ENCODE measurements at places on chromosomes 16 and 17.

DNA sequence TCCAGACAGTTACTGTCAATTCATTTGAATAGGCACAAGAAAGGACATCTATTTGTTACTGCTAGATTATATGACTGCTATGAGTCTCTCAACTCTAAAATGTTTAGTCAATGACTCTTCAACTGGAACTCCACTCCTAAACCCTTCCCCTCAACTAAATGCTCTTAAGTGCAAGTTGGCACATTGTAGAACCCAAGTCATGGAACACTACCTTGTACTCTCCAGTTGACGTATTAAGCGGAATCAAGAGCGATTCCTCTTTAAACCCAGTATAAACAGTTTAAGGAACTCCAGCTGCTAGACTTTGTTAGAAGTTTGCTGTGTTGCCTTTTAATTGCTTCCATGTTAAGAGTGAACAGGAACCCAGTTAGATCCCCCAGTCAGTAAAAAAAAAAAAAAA lies 44.6 kb downstream of the STH start:
- DNase-seq = no peak

DNA sequence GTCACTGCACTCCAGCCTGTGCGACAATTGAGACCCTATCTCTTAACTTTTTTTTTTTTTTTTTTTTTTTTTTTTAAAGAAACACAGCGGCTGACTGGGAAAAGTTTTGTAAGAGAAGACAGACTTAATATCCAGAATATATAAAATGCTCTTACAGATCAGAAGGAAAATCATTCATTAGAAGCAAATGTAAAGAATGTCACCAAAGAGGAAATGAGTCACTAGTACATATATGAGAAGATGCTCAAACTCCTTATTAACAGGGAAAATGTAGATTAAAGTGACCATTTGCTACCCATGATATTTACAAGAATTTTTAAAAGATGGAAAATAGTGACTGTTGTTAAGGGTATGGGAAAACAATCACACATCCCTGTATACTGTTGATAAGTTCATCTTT lies 48.9 kb downstream of the RABEP1 start:
- no peak for DNase-seq

GRCh38 chr16:56295739-56296527 lies 104.6 kb downstream of the GNAO1 start:
- DNase-seq = no peak

GRCh38 chr16:79269211-79269863 lies 331.2 kb downstream of the MAF start:
- DNase-seq = no peak

DNA sequence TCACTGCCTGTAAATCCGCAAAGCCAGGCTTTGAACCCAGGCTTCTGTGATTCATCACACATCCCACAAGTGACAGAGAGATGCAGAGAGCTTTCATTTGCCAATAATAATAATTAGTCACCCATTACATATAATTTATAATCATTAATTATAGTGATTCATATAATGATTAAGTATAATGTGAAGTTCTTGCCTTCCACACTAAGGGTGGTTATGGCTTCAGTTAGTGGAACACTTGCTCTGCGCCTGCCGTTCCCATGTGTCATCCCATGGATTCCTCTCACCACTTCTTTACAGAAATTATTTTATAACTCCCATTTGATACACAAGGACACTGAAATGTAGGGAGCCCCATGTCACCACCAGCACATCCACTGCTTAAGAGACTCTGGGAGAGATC lies 39.8 kb upstream of the XYLT1 start:
- DNase-seq = peak; percentile 54

DNA sequence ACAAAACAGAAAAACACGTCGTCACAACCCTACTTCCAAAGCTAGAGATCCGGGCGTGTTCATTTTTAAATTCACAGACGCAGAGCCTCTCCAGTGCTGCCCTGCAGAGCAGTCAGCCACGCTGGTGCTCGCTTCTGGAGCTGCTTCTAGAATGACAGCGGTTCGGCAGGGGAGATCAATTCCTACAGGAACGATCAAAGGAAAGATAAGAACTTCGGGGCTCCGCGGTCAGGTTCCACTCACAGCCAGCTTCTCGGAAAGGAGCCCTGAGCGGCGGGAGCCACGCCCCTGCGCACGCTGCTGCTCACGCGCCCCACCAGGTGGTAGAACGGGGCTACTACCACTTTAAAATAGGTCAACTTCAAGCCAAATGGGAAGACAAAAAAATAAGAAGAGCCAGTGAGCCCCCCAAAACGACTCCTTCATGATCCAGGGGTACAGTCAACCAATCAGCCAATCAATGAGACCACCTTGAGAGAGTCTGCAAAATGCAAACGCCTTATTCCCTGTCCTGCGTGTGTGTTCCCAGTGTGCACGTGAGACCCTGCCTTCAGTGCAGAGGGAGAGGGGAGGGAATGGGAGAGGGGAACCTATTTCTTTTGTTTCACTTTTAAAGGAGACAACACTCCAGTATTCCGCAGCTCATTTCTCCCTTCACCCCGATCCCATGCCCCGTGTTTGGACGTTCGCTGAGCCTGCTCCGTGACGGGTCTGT lies 209.7 kb downstream of the RBFOX3 start:
- DNase-seq = peak; percentile 80

DNA sequence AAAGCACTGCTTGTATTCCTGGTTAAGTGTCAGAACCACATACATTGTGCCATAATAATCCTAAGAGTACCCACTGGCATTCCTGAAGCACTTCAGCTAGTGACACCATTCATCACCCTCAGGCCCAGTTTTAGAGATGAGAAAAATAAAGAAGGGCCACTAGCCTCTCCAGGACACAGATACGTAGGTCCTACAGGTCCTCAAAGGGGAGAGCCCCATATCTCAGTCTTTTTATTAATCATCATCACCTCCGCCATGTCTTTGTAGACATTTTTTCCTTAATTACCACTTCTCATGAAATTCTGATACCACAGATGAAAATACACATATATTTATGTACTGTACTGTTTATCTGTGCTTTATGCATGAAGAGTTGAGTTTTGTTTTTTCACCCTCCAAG lies 43.5 kb downstream of the GRB2 start:
- no peak for DNase-seq

- no peak for DNase-seq
These were observed 4.1 kb downstream of the KRT31 start for GRCh38 chr17:41393294-41393693.

DNA sequence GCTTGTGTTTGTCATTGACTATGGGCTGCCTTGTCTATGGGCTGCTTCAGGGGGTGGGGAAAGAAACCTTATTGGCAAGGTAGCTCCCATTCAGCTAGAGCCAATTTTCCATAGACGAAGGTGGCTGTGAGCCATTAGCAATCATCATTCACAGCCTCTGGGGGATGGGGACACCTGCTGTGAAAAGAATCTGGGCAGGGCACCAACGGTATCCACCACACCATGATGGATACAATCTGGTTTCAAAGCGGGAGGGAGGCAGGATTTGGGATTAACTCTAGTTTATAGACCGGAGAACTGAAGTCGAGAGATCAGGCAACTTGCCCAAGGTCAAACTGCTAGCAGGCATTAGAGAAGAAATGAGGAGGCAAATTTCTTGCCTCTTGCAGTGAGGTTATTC lies 182.3 kb downstream of the SHISA9 start:
- DNase-seq = no peak

DNA sequence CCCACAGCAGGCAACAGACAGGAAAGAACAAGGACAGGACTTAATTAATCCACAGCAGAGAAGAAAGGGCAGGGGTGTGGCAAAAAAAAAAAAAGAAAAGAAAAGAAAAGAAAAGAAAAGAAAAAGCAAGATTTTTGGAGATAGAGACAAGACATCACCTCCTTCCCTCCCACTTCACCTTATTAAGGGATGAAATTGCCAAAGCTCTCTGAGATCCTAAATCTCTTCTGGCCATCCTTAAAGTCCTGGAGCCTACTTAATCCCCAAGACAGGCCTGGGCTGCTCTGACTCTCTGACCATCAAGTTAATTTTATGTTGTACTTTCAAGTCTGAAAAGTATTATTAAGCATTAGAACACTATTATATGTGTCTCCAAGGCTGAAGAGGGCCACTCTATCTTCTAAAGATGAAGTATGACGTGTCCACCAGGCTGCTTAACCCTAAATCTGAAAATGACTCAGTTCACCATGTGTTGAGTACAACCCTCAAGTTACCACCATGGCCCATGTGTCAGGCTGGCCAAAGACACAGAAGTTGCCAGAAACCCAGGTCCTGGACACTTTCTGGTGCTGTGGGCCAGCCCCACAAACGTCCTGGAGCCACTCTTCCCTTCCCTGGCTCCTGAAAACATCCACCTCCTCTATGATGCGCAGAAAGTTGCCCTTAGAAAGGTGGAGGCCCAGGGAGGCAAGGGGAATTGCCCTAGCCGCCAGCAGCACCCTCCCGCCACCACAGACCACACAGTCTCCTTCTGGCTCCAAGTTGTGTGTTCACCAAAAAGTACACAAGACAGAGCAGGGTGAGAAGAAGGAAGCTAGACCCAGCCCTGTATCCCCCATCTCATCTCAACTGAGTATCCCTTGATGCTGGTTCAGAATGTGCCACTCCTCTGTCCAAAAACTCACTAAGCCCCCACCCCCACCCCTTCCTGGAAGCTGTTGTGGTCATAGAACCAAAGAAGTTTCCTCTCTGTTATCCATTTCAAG lies 2.7 kb downstream of the SOCS1 start:
- peak; percentile 74 for DNase-seq

DNA sequence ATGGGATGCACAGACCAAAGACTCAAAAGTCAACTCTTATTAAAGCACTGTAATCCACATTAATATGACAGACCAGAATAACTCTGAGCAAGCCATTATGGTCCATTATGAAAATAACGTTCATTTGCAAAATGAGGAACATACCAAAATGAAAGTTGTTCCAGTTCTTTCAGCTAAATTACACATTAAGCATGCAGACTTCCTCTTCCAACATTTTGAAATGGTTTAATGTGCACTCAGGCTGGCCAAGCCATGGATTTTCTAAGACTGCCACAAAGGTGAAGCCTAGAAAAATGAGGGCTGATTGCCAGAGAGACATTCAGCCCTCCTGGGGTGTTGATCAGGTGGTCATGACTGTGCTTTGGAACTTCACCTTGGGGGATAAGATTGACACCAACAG lies 56.7 kb upstream of the NOG start:
- DNase-seq = no peak

DNA sequence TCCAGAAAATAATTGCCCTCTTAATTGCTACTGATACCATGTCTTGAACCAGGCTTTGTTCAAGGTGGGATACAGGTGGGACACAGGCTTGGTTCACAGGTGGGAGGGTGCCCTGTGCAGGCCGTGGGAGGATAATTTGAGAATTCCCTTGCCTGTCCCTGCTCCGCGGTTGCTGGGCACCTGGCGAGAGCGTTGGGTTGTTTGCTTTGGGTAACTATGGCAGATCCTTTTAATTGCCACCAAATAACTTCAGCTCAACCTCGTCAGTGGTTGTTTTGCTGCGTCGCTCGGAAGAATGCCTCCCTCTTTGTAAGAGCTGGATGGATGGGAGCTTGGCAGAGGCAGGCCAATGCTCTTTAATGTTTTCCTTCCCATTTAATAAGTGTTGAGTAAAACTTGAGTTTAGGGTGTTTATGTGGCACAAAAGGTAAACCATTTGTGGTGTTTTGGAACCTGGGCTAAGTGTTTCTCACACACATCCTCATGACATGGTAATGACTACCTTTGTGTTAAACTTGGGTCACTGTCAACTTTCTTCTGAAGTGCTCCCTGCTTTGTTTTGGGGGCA lies 202.5 kb downstream of the MSI2 start:
- no peak for DNase-seq

DNA sequence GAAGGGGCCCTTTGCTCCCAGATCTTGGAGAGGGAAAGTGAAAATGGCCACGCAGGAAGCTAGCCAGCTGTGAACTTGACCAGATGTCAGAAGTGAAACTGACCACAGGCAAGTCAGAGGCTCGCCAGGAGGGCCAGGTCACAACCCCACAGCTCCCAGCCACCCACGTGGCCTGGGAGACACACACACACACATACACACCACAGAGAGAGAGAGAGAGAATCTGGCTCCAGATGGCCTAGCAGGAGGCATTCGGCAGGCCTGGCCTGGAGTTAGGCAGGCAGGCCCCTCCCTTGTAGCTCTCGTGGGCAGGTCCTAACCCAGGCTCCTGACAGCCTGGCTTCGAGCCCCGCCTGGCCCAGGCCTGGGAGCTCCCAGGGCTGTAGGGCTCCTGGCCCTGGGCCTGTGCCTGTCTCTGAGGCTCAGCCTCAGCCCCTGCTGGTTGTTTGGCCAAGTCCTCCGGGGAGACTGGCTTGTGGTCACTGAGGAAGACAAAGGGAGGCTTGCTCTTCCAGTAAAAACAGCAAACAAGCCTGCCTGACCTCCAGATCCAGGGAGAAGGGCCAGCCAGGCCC lies 20.2 kb downstream of the NGFR start:
- DNase-seq = peak; percentile 97

DNA sequence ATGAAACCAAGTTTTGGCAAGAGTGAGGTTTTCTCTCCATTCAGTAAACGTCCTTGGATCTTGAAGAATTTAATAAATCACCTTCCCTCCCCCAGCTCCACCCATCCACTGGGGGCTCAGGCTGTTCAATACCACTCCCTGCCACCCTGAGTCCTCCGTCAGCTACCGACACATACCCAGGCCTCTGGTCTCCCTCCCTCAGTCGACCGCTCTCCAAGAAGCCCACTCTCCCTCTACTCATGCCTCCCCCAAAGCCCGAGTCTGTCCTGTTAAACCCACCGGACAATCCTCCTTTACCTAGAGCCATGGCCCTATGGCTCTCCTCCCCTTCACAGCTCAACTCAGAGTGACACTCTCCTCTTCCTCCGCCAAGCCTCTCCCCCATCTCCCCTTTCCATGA lies 19.7 kb upstream of the SLC4A1 start:
- no peak for DNase-seq

GRCh38 chr17:79205688-79206205 lies 131.1 kb downstream of the ENGASE start:
- DNase-seq = no peak

GRCh38 chr17:76840884-76841775 lies 27.1 kb upstream of the MGAT5B start:
- no peak for DNase-seq

DNA sequence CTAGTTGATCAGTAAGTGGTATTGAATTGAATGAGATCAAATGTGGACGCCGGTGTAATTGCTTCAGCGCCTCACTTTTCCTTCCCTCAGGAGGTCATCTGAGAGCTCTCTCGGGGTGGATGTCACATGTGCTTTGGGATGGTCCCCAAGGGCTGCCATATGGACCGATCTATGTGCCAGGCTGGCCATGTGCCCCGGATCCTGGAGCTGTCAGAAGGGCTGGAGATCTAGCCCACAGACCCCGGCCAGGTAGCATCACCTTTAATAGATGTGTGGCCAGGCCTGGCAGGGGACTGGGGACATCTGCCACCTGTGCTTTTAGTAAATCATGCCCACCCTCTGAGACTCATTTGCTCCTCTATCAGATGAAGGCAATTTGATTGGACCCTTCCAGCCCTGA lies 95.3 kb upstream of the CRHR1 start:
- no peak for DNase-seq

- no peak for DNase-seq
These were observed 16.4 kb upstream of the RBFOX3 start for GRCh38 chr17:79627184-79627765.

DNA sequence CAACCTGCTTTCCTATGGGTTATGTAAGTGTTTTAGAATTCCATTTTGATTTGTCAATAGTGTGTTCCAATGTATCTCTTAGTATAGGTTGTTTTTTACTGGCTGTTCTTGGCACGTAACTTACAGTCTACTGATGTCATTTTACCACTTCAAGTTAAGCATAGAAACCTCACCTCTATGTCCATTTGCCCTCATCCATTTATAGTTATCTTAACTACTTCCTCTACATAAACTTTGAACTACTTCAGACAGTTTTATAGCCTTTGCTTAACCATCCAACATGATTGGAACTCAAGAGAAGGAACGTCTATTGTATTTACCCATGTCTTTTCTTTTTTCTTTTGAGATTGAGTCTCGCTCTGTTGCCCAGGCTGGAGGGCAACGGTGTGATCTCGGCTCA lies 64.5 kb upstream of the GNG13 start:
- DNase-seq = no peak
